ENCODE measurements at places on chromosomes 2 and 18.

- no peak for DNase-seq
These were observed 1003.5 kb downstream of the TSN start for GRCh38 chr2:122758967-122759366.

- DNase-seq = no peak
These were observed 395.4 kb upstream of the ACVR2A start for GRCh38 chr2:147449323-147449991.

DNA sequence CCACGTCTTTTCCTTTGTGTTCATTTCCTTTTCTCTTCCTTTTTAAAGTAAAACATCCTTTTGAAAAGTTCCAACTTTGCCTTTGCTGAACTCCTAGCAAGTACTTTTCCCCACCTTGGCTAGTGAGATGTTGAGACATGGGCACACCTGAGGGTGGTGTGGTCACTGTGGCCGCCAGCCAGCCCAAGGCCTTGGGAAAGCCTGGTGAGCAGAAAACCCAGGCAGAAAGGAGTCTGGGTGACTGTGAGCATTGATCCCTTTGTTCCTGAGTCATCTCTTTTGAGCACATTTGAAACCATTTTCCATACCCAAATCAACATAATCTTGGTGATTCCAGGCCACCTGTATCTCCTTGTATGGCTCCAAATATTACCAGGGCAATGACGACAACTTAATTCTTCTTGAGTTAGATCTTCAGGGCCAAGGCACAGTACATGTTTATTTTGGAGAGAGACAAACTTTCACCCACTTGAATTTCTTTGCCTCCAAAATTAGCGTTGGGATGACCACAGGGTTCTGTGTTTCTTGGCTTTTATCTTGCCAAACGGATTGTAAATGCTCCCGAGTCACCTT, 14.5 kb downstream of the EPAS1 start:
- no peak for DNase-seq

DNA sequence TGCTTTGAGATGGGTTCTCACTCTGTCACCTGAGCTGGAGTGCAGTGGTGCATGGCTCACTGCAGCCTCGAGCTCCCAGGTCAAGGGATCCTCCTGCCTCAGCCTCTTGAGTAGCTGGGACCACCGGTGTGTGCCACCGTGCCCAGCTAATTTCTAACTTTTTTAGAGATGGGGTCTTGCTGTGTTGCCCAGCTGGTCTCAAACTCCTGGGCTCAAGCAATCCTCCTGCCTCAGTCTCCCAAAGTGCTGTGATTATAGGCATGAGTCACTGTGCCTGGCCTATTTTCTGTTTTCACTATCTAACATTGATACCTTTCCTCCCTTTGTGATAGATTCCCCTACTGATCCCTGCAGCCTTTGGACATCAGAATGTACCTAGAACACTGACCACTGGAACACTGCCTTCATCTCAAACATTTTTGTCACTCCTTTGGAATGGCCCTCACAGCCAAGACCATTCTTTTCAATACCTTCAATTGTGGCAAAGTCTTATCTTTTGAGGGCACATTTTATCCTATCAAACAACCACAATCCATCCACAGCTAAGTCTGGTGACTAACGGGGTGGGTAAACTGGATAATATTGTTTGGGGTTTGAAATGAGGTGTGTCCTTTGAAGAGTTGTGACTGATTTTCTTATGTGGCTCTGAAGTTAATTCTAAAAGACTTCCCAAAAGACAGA, 43.7 kb downstream of the EPAS1 start:
- no peak for DNase-seq

DNA sequence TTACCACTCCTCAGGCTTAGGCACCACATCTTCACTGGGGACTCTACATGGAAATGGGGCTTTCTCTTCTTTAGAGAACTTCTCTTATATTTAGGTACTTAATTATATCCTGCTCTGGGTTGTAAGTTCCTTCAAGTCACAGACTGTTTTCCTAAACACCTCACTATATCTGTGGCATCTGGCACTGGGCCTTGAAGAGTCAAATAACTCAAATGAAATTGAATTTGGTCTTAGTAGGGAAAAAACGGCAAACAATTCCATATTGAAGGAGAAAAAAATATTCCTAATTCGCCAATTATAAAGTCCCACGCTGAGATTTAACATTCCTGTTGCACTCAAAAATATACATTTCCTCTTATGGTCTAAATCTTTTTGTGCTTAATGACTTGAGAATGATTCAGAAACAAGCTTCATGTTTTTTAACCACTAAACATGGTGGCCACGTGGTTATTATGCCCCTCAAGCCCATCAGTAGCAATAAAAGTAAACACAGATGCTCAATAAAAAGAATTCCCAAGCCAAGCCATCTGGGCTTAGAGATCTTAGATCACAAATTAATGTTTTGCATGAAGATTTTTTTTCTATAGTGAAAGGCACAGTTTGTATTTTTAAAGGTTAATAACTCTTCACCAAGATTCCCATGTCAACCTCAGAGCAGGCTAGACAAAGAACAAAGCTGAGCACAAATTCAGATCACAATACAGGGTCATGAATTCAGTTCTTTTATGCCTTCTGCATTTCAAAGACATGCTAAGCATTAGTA, 105.5 kb upstream of the SYT4 start:
- DNase-seq = no peak
